H1 (cell line): ENCODE measurements at places on chromosomes 2 and 18.

DNA sequence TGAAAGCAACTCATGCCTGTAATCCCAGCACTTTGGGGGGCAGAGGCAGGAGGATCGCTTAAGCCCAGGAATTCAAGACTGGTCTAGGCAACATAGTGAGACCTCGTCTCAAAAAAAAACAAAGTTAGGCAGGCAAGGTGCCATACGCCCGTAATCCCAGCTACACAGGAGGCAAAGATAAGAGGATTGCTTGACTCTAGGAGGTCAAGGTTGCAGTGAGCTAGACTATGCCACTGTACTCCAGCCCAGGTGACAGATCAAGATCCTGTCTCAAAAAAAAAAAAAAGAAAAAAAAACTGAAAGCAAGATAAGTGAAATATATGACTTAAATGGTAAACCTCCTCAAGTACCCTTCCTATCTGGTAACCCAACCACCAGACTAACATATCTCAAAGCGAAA is 59.8 kb downstream of the USP34 start:
- DNase-seq, result no peak

DNA sequence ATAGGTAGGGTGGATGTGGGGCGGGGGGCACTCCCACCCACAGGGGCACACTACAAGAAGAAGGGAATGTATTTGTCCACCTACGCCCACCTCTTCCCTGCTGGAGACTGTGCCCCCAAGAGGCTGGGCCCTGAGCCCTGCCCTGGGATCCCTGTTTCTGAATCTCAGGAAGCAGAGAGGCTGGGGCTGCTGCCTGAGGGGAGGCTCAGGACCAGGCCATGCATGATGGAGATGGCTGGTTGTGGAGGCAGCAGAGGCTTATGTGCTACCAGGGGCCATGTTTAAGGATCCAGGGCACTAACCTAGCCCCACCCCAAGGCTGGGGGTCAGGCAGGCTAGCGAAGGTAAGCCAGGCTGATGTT is 81.1 kb upstream of the OTOF start:
- DNase-seq, result no peak

GRCh38 chr2:218959761-218960308 is 369 bp downstream of the CDK5R2 start:
- DNase-seq, result peak; percentile 56

DNA sequence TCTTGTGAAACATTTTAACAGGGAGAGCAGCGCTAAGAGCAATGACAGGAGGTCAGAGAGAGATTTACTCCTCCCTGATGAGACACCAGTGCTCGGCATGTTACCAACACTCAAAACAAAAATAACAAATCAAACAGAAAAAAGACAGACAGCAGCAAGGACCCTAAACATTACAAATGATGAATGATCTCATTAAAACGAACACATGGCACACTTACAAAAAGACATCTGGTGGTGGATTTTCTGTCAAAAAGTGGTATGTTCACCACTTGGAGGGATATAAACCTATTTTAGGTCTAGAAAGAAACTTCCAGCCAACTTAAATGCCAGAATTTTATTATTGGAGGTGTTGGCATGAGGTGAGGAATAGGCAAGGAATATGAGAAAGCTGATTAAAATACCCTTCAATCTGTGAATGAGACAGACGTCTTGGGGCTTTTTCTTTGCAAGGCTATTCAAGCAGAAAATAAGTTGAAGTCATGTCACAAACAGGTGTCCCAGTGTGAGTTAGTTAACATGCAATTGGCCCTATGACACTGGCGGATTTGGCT is 112.8 kb downstream of the PRELID3A start:
- DNase-seq, result no peak

DNA sequence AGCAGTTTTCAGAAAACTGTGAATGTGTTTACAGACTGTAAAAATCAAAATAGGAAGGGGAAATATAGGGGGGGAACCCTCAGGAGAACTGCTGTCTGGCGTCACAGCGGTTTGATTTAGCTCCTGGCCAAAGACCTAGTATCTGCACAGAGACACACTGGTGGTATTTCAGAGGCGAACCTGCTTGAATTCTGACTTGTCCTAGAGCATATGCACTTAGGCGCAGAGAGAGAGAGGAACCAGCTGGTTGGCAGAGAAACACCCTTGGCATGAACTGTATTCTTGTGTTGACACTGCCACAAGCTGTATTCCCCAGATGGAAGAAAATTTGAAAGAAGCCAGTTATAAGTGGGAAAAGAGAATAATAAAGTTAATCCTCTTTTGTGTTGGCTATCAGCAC is 506.5 kb upstream of the NRP2 start:
- no peak for DNase-seq

DNA sequence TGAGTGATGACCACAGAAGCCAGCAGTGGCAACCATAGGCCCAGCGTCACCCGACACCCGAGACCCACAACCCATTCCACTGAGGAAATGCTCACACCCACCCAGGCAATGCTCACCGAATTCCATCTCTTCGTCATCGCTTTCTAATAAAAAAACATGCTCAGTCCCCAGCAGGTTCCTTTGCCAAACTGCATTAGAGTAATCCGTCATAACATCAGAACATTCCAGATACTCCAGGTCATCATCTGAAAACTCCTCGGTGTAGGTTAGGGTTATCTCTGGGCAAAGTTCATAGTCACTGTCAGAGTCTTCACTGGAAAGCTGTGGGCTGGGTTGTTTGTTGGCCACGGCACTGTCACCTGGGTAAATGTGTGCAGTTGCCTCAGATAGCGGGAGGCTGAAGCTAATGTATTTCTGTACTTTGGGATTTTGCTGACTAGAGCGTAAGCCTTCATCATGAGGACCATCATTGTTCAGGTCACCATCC is 49.3 kb downstream of the ALPK2 start:
- DNase-seq, result no peak

- no peak for DNase-seq
Observed at GRCh38 chr2:17306706-17307105, 211.5 kb downstream of the RAD51AP2 start.

GRCh38 chr2:45207101-45207500 is 197.8 kb upstream of the SIX2 start:
- peak; percentile 8 for DNase-seq

DNA sequence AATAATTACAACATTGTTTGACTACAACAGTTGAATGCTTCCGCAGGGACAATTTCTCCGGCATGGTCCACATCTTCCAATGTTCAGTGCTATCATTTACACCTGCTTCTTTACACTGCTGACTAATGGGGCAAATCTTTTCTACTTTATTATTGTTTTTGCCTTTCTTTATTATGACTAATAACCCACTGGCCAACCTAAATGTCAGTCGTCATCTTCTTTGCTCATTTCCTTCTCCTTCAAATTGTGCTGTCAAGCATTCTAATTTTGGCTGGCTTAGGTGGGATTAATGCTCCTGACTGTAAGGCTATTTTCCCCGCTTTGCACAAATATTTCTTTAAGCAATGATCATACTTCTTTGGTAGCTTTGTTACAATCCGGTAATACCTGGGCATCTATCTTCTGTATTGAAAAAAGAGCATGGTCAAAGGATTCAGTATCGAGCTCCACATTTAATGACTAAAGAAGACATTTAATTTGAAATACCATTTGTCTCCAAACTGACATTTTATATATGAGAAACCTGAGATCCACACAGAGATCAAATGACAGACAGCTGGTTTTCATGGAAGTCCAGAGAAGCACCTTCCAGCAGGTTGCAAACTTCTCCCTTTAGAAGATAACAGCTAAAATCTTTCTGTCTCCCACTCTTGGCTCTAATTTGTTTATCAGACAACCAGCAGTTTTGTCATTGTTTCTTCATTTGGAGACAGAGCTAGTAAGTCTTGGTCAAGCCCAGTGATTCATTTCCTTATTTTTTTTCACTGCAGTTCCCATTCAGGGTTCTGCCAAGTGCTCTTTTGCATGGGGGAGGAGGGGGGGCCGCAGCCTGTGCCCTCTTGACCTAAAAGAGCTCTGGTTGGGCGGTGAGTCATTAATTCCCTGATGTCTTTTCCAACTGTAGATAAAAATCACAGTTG is 132.9 kb downstream of the SOCS6 start:
- no peak for DNase-seq

DNA sequence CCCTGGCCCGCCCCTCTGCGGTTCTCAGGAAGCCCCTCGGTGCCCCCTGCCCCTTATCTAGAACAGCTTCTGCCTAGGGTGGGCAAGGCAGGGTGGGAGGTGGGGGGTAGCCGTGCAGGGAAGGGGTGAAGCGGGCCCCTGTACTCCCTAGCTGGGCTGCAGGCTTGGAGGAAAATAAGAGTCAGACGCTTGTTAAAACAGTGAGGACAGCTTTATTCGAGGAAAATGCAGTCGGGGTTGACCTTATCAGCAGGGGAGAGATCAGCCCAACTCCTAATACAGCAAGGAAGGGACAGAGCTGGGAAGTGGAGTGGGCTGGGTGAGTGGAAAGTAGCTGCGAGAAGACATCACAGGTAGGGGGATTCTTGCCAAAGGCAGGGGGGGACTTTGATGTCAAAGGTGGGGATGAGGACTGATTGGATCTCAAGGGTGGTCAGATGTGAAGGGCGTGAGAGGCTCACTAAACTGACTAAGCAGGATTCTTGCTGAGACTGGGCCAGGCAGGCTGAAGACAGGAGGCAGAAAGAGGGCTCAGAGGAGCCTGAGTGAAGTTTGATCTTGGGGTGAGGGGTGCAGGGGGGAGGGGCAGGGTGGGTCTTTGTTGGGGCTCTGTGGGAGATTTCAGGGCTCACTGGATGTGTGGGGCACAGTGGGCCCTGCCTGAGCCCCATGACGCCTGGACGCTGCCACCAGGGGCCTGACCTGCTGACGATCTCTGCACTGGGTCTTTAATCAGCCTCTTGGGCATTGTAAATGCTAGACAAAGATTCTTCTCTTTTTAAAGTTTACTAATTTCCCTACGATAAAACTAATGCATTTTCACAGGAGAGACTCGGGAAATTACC is 29.9 kb downstream of the HPCAL1 start:
- no peak for DNase-seq

GRCh38 chr2:10136101-10136934 is 13.8 kb downstream of the RRM2 start:
- no peak for DNase-seq

- DNase-seq, result no peak
Observed at GRCh38 chr2:9984217-9984739, 32.8 kb downstream of the GRHL1 start.

DNA sequence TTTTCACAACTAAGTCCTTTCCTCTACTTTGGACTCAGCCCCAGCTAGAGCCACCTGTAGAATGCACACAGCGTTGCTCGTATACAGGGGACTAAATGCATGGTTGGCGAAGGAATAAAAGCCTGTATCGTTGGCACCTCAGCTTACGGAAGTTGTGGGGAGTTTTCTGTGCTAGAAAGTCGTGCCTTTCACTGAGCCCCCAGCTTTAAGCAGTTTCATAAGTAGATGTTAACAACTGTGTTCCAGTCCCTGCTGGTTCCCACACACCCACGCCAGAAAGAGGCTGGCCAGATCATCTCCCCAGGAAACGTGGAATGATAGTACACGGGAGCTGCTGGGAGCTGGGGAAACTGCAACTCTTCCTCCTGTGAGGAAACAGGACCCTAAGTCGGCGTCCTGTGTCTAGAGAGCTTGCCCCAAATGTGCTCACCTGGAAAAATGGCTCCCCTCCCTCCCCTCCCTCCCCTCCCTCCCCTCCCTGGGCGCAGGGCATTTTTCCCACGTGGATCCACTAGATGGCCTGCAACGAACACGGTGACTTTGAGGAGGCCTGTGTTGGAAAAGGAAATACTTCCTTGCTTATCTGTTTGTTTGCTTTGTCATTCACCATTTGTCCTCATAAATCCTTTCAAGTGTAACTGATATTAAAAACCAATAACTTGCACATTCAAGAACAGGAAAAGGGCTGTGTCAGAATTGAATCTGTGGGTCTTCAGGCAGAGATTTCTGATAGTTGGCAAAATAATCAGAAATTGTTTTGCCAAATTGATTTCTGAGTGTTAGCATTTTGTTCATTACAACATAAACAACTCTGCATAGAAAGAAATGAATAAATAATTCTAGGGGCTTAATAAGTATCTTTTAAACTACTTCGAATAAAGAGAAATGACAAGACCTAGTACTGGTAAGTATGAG is 43.9 kb upstream of the RFX8 start:
- no peak for DNase-seq

DNA sequence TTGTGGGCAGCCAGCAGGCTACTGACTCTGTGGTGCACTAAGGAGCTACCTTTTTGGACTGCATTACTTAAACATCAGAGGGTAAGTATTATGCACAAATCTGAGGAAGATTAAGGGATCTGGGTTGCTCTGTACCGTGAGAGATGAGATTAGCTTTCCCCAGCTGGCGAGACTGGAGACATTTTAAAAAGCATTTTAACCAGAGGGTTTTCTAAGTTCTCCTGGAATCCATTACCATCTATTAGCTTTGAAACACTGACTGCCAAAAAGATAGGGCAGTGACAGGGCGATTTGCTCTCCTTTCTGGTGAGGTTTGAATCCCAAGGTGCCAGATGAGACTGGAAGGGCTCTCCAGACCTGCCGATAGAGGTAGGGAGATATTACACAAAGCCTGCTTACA is 63.2 kb downstream of the LYPD6 start:
- DNase-seq, result no peak

- no peak for DNase-seq
Observed at GRCh38 chr18:63997041-63997440, 27.2 kb downstream of the SERPINB8 start.

DNA sequence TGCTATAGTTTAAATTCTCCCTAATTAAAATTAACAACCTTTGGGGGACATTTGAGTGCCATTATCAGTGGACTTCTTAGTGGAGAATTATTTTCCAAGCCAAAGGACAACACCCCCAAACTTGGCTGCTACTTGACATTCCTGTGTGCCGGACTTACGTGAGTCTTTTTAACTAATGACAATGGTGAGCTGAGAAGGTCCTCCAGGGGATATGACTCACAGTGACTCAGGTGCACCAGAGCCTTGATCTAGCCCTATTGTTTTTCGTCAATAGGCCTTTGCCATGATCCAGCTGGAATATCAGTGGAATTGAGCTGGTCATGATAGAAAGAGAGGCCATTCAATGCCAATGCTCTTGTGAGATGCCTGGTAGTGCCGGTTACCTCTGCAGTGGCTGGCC is 118.1 kb upstream of the CXCR4 start:
- no peak for DNase-seq

DNA sequence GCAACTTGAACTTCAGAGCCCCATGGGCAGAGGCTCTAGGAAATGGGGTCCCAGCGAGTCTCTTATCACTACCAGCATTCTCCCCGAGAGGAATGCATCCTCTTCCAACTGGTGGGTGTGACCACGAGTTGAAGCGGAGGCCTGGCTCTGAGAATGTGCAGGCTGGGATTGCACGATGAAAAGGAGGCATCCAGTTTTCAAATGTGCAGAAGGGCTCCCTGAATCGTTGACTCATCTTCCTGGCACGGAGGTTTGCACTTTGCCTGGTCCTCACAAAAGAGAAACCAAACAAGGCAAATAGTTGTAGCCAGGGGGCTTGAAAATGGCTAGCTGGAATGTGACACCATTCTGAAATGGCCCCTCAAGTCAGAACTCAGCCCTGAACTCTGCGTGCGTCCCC is 216.7 kb downstream of the GLI2 start:
- no peak for DNase-seq

GRCh38 chr2:64525317-64525613 is 1.1 kb downstream of the AFTPH start:
- DNase-seq, result no peak
